ENCODE measurements at places on chromosomes 5 and 9. TPM values are rescaled to one million over a fixed set of nuclear protein-coding genes. Genes with fewer than 3 reads are reported as not detected.

- DNase-seq, result peak; percentile 88
Observed at GRCh38 chr5:97838214-97838613, 655.2 kb upstream of the RIOK2 start.

The GPR150 gene
- 0.82 TPM for total RNA-seq

GRCh38 chr5:132808866-132809265 lies 4.2 kb upstream of the SOWAHA start:
- no peak for DNase-seq

The OTP gene
- total RNA-seq, result not detected

DNA sequence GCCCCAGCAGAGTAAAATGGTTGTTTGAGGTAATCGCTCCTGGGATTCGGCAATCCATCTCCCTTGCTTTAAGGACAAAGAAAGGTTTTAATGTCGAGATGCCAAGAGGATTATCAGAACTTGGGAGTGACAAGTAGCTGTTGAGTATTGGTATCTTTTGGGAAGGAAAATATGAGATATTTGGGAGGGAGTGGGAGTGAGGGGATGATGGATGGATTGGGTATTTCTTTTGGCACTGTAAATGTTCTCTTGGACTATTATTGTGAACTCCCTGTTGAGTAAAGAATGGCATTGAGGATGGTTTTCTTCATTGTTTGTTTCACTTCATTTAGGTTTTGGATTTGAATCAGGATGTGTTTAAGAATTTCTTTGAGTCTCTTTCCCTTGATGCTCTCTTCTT lies 86.1 kb downstream of the PIP5K1B start:
- no peak for DNase-seq

The ANXA2R gene
- total RNA-seq, result 11.2 TPM

DNA sequence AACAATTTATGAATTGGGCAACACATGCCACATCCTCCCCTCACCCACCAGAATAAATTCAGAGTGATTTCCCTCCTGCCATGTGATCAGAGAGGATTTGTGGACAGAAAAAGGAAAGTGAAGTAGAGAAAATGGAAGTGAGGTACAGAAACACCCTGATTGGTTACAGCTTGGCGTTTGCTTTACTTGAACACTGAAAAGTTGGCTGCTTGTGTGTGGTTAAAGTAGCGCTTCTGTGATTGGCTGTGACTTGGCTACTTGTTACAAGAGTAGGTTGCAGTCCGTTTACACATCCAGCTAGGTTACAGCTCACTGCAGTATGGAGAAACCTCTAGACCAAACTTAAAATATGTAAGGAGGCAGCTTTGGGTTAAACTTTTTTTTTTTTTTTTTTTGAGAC lies 205.2 kb upstream of the ZNF608 start:
- no peak for DNase-seq

DNA sequence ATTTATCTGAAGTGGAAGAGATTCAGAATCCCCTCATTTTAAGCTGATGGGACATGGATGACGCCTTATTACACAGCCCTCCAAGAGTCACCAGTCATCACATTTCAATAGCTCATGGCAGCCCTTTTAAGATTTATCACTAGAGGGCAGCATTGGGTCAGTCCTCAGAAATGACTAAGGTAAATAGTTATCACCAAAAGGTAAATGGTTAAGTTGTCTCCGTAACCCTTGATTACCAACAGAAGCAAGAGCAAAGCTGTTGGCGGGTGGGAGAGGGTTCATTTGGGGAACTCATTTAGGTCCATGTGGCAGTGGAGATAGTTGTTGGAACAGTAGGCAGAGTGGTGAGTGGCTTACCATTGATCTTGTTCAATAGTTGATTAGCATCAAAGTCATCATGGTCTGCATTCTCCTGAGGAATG lies 12.0 kb upstream of the C9 start:
- no peak for DNase-seq

DNA sequence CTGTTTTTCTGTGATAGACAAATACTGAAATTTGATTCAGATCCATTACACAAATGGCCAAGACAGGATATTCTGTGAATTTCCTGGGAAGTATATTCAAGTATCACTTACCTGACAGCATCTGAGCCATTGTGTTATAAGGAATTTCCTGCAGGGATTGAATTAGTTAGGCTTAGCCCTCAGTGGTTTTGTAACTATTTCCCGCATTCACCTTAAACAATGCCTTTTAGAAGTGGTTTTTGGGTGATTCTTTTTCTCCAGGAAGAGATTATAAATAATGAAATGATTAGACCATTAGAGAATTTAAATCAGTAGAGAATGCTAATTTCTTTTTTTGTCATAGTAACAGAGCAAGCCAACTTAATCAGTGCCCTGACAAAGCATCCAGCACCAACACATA lies 30.6 kb downstream of the ITGA1 start:
- no peak for DNase-seq

DNA sequence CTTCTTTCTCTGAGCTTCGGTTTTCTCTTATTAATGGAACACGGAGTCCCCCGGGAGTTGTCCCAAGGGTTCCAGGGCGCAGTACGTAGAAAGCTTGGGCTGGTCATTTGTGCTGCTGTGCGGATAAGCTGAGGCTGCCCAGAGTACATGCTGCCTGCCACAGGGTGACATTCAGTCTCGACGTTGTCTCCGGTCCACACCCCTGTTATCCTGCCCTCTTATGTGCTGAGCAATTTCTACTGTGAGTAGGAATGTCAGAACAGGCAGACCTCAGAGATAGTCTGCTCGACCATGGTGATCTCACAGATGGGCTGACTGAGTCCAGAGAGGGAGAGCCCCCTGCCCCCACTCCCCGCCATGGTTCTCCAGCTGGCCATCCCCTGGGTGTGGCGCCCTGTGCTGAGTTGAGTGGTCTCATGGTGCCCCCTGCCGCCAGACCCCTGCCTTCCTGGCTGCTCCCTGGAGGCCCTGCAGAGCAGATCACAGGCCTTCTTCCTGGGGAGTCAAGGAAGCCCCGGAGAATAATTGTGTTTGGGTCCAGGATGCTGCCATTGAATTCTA lies 124.0 kb downstream of the RGS3 start:
- DNase-seq, result no peak

- DNase-seq, result no peak
Observed at GRCh38 chr5:82364497-82364896, 86.3 kb upstream of the RPS23 start.

DNA sequence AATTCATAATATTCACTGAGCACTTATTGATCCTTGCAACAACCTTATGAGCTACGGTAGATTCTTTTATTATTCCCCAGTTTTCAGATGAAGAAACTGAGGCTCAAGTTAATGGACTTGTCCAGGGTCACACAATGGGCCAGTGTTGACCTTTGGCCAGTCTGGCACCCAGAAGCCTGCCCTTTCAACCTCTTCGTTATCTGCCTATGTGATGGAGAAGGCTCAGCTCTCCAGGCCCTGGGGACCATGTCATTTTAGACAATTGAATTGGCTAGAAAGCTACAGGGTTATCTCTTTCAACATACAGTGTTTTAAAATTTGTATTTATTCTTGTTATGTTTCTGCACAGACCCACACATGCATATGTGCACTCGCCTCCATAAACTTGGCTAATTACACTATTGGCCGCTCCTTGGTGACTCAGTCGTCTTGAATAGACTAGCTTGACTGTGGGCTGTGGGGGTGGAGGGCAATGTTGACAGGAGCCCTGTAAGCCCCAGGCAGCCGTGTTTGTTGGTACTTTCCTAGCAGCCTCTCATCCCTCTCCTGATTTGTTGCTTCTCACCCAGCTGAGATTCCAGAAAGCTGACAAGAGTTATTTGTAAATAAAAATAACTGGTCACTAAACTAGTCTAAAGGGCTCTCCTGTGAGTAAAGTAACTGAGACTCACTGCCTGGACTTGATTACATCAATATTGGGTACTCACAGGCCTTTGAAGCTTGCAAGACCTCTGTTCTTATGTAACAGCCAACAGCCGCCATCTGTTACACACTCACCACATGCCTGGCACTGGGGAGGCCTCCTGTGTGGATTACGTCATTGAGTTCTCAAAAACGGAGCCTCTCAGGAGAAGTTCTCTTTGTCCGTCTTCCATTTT lies 8.5 kb upstream of the ANGPTL2 start:
- DNase-seq, result no peak

DNA sequence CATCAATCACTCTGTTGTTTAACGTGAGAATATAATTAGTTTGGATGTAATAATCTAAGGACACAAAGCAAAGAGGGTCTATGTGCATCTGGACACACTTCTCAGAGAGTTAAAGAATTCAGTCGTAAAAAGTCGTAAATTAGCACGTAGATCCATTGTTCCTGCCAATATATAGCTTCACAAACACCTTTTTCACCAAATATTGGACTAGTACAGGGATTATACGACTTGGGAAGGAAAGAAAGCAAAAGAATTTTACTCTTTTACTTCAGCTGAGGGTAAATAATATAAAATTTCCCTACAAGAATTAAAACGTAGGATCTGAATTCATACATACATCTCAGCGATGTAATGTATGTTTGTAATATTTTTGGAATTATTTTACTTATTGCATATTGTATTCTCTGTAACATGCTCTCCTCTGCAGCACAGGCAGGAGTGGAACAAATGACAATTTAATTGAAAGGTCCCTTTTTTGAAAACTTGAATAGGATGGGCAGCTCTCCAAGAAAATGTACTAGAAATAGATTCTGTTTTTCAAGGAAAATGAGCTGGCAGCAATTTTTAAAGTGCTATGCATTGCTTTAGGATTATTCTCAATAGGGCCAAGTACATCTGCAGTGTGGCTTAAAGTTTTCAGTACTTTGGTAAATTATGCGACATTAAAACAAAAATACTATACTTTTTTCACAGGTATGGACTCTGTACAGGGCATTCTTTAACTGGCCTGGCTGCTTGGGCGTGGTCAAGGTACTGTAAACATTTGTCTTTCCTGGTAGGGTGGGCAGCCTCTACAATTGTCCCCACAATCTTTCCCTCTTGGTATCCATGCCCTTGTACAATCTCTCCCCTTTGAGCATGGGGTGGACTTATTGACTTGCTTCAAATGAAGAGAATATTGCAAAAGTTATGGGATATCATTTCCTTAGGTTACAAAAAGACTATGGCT lies 39.7 kb upstream of the HSD17B4 start:
- no peak for DNase-seq

The TMEM215 gene
- total RNA-seq, result not detected

The CAAP1 gene
- total RNA-seq, result 11.8 TPM

DNA sequence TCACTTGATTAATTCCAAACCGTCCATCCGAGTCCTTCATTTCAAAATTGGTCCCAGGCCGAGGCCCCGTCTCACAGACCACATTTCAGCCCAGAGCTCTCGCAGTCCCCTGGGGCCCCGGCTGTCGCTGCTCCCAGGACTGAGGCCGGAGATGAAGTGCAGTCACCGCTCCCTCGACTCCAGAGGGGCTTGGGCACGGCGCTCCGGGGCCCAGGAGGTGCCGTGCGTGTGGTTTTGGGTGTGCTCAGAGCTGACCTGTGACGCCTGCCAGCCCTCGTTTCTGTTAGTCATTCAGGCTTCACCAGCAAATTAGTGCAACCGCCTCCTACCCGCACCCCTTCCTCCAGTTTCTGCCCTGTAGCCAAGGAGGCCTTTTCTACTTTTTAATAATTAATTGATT lies 48.7 kb upstream of the PHYKPL start:
- DNase-seq, result no peak

DNA sequence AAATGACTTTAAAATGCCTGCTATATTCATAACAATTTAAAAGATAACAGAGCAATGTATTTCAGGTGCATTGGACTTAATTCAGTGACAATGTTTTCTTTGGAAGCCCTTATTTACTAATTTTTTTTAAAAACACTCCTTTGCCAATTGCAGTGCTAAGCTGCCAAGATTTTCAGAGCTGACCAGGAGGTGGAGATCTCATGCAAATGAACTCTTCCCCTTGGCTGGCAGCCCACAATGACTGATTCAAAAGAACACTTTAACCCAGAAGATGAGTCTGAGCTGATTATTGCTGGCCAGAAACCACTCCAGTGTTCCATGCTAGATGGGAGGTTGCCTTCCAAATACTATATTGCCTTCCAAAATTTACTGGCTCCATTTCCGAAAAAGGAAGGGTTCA lies 128.3 kb upstream of the CCNH start:
- no peak for DNase-seq

DNA sequence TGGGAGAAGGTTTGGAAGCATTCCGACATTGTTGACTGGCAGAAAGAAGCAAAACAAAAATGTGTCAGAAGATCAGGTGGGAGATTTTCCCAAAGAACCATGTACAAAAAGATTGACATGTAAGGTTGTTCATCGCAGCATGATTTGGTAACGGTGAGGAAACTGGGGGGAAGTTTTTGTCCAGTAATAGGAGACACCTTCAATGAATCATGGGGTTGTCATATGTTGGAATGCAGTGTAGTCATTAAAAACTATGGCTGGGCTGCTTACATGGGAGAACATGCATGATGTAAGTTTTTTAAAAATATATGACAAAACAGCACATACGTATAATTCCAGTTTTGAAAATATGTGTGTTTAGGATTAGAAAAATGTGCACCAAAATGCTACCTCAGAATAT lies 50.5 kb downstream of the HSD17B3 start:
- no peak for DNase-seq

GRCh38 chr5:81786991-81787390 lies 36.1 kb upstream of the SSBP2 start:
- DNase-seq, result no peak

DNA sequence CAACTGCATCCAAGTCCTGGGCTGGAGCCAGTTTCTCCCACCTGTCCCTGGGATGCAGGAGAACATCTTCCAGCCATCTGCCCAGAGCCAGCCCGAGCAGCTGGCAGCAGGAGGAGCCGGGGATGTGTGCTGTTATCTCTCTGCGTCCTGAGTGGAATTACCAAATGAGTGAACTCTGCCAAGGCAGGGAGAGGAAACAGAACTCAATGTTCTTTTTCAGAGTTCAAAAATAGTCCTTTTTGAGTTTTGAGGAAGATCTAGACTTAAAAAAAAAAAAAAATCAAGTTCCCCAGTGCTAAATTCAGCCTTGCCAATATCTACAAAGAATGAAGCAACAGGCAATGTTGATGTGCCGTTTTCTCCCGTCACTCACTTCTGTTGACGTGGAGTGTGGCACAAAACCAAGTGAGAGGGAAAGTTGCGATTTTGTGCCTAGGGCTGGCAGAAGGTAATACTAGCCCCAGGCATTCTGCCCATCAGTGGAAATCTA lies 56.2 kb downstream of the TMOD1 start:
- no peak for DNase-seq

- no peak for DNase-seq
Observed at GRCh38 chr5:96439477-96440184, 6.6 kb upstream of the PCSK1 start.

DNA sequence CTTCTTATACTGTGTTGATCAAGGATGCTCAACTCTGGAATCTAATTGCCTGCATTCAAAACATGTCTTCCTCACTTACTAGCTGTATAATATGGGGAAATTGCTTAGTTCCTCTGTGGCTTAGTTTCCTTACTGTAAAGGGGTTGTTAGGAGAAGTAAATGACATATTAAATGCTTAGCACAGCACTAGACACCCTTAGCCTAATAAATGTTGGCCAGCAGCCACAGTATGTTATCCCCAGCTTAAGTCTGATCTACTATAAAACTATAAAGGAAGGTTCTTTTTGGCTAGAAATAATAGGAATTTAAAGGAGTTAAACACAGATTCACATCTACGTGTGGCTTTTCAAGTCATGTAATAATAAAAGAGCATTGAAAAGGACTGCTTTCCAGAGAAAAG lies 232.4 kb downstream of the PCSK1 start:
- no peak for DNase-seq

- DNase-seq, result no peak
Observed at GRCh38 chr5:124708086-124708485, 38.4 kb downstream of the ZNF608 start.

GRCh38 chr5:11076945-11077613 lies 316.0 kb upstream of the DAP start:
- no peak for DNase-seq

The TAF11L5 gene
- not detected for total RNA-seq

- no peak for DNase-seq
Observed at GRCh38 chr5:41708604-41708940, 161.7 kb downstream of the OXCT1 start.

Data from glomerular endothelial cell (primary cell).